ENCODE measurements at places on chromosomes 5 and 9.

- no peak for DNase-seq
Observed at GRCh38 chr9:2559192-2560152, 62.1 kb upstream of the VLDLR start.

GRCh38 chr5:109911731-109912130, 222.0 kb downstream of the MAN2A1 start:
- no peak for DNase-seq

- DNase-seq = no peak
Observed at GRCh38 chr5:181024245-181025064, 15.6 kb upstream of the BTNL9 start.

- no peak for DNase-seq
Observed at GRCh38 chr9:19127871-19128500, 694 bp upstream of the PLIN2 start.

DNA sequence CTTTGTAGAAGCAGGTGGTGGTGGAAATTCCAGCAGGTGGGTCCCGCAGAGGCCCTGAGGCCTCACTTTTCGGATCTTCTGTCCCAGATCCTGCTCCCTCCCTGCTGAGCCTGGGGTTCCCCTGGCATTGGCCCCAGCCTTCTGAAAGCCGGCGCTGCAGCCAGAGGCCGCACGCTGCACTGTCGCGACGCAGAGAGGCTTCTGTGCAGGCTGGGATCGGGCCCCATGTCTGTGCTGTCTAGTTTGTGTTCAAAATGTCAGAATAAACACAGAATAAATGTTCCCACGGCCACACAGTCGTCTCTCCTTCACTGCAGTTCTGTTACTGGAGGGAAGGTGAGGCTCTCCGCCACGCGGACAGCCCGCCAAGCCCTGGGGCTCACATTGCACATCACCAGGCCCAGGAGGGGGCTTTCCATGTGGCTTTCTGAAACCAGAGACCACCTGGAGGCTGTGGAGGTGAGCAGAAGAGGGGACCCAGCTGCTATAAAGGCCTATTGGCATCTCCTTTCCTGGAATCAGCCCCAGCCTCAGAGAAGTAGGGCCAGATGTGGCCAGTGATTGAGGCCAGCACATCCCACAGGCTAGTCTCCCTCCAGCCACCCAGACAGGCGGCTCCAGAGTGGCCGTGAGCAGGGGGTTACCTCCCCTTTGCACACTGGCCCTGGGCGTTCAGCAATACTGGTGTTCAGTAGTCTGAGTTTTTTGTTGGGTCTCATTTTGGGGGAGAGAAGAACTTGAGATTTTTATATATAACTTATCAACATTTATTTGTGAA, 46.5 kb downstream of the USP20 start:
- no peak for DNase-seq

- no peak for DNase-seq
Observed at GRCh38 chr9:116895961-116896360, 208.9 kb downstream of the TRIM32 start.

GRCh38 chr5:143882520-143882919, 70.6 kb downstream of the HMHB1 start:
- no peak for DNase-seq

DNA sequence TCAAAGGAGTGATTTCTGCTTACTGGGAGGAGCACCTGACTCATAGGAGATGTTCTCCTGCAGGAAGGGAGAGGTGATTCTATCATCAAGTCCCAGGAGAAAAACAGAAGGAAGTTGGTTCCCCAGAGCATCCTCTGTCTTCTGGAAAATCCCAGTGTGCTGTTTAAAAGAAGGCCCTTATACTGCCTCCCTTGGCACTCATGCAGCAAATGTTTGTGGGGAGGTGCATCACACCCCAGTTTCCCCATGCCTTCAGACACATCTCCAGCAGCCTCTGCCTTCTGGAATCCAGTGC, 63.1 kb downstream of the PPARGC1B start:
- no peak for DNase-seq

DNA sequence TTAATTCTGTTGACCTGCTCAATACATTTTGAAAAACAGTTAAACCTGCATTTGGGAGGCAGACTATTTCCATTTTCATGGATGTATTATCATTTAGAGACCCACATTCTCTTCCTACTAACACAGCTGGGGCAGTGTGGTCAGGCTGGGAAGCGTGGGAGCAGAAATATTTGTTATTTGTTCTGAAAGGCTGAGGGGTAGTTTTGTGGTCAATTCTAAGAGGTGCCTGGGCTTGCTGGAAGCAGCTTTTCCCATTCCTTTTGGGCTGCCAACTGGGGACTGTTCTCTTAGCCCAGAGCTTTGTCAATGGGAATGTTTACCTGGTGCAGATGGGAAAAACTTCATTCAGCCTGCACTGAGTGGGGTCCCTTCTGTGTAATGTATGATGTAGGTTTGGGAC, 171.4 kb upstream of the DAP start:
- no peak for DNase-seq

- no peak for DNase-seq
Observed at GRCh38 chr9:76643399-76644117, 120.7 kb upstream of the PCA3 start.

- no peak for DNase-seq
Observed at GRCh38 chr5:137223324-137224295, 275.5 kb downstream of the SPOCK1 start.

GRCh38 chr9:4794691-4795090, 1.9 kb downstream of the RCL1 start:
- DNase-seq = no peak

DNA sequence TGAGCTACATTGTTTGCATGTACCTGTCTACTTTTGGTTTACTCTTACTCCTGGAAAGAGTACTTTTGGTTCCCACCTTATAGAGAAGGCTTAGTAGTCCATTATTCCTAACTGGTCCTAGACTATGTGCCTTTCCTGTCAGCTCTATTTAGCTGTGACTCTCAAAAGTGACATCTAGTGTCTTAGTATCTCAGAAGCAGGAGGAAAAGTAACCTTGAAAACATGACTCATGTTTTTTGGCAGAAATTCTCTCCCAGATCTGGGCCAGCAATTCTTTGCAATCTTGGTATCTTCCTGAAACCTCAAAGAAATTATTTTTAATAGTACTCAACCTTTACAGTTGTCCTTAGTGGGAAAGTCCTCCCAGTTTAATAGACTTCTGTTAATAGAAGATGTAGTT, 691.7 kb upstream of the SEMA6A start:
- DNase-seq = no peak

GRCh38 chr5:135851186-135851914, 16.9 kb downstream of the SLC25A48 start:
- DNase-seq = no peak

DNA sequence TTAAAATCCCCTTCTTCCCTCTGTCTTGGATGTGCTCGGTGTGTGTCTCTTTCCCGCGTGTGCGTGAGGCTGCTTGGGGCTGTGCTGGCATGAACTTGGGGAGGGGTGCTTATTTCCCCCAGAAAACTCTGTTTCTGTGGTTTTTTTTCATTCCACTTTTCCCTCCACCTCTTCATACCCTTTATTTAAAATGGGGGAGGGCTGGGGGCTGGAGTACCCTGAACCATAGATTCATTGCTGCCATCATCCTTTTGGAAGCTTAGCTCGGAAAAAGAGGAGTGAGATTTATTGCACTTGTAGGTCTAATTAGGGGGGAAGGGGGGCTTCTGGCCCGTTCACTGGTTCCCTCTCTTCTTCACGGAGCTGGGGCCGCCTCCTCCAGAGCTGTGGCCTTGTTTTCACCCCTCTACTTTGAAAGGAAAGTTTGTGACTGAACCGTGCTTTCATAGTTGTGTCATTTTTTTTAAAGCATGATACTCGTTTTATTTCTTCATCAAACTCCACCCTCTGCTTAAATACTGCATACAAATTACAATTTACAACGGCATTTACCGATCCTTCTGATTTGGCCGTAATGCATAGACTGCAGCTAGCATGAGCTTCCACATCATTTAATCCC, 2.9 kb downstream of the NR2F1 start:
- peak; percentile 59 for DNase-seq

DNA sequence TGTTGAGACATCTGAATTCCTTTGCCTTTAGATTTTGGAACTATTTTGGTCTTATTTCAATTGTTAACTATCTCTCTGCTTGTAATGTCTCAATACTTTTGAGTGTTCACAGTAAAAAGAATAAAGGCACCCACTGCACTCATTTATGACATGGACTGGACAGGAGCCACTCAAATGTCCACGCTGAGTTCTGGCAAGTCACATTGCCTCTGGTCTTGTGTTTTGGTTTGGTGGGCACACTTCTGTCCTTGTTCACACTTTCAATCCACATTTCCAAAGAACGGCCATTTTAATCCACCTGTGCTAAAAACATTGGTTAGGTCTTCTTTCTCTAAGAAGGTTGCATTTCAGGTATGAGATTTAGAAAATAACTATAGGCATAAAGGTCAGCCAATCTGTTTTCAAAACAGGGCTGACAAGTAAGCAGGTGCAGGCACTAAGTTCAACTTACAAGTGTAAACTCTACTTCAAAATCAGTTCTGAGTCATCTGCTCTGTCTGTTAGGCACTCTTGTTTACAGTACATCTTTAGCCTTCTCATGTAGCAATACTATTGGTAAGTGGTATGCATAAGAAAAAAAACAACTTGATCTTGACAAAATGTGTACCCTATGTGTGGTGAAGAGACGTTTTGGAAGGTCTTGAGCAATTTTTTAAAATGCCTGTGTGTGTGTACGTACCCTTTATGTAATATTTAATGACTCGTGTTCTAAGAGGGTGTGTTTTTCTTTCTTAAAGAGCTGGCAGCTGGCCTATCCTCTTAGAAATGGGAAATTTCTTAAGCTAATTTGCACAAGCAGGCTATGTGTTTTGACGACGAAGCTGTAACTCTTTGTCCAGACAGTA, 31.5 kb upstream of the ZFAND5 start:
- DNase-seq = peak; percentile 22

DNA sequence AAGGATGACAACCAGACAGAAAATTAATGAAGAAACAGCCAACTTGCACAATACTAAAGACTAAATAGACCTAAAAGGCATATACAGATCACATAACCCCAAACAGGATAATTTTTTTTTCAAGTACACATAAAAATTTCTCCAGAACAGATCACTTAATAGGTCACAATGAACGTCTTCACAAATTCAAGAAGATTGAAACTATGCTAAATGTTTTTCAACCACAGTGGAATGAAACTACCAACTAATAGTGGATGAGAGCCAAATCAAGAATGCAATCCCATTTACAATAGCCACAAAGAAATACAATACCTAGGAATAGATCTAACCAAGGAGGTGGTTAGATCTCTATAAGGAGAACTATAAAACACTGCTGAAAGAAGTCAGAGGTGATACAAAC, 145.8 kb downstream of the TMEM232 start:
- no peak for DNase-seq

DNA sequence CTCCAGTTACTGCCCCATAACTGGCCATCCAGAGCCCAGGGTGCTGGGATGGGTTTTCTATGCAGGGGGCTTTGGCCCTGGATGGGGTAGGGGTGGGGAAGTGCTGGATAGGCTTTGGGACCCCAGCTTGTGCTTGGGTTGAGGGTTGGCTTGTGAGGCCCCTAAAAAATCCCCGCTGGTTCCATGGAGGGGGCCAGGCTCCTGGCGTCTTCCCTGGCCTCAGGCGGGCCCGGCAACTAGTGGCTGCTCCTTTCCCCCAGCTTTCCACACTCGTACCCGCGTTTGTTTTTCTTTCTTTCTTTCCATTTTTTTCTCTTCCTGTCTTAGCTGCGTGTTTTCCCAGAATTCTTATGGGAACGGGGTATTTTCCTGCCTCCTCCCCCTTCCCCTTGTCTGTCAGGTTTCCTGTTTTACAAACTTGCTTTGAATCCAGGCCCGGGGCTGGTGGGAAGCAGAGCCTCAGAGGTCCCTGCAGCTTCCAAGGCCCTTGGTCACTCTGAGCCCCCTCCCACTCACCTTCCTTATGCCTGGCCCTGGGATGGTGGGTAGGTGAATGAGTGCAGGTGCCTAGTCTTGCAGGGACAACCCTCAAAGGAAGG, 40.2 kb downstream of the RGS3 start:
- no peak for DNase-seq

GRCh38 chr5:126446498-126447224, 23.5 kb downstream of the GRAMD2B start:
- DNase-seq = no peak

DNA sequence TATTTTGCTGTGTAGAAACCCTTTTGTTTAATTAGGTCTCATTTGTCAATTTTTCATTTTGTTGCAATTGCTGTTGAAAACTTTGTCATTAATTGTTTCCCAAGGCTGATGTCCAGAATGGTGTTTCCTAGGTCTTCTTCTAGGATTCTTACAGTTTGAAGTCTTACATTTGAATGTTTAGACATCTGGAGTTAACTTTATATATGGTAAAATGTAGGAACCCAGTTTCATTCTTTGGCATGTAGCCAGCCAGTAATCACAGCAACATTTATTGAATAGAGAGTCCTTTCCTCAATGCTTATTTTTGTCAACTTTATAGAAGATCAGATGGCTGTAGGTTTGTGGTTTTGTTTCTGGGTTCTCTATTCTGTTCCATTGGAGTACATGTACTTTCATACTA, 1290.8 kb upstream of the CDH9 start:
- DNase-seq = no peak

DNA sequence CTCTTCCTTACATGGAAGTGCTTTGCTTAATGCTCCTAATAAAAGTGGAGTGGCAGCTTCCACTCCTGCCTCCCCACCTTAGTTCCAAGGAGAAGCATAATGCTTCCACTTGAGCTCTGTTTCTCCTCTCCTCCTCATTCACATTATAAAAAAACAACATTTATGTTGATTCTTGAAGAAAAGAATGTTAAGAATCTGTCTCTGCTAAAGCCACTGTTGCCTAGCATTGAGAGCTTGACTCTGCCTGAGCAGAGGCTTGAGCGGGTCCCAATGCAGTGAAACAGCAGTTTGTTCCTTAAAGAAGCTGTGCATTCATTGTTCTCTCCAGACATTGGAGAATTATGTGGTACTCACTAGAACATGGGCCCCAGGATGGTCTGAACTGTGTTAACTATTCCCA, 101.5 kb upstream of the GHR start:
- no peak for DNase-seq

- DNase-seq = no peak
Observed at GRCh38 chr5:37835380-37835973, 4.4 kb downstream of the GDNF start.

DNA sequence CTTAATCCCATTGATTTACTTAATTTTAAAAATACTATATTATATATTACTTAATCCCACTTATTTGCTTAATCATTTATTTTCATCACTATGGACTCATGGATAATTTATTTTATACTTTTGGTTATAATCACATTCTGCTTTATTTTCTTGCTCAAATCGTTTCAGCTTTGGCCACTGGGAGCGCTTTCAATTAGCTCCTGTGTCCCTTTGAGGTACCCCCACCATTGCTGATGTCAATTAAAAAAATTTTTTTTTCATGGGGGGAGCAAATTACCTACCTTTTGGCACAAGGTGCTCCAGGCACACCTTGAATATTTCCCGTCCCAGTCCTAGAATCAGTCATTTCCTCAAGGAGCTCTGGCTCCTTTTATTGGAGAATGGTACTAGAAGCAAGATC, 1.4 kb upstream of the TRIO start:
- no peak for DNase-seq

- DNase-seq = peak; percentile 22
Observed at GRCh38 chr5:141757402-141757801, 75.4 kb upstream of the ARAP3 start.

All from COR-L47 (cell line).